ENCODE measurements at places on chromosomes 12 and 14.

DNA sequence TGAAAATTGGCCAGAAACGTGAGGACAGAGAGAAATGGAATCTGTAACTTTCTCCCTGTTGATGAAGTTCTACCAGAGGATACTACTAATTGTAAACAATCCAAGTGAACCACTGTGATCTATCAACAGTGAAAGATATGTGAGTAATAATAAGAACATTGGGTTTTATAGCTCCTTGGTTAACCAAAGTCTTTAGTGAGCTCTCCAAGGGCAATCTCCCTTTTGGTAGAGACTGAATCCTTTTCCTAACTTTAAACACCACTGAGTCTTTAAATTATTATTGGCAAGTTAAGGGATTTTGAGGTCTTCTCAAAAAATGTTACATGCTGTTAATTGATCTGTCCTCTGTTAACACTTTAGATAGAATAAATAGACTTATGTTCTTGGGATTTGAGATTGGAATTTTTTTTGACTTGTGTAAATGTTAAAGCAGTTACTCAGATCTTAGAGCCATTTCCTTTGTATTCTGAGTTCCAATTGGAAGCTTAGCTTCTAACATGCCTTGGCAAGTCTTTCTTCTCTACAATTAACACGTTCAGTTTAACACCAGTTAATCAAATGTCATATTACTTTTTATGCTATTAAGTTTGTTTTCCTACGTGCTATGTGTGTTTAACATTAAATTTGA is 338.2 kb upstream of the DDHD1 start:
- peak; percentile 90 for DNase-seq

GRCh38 chr12:12442548-12443071 is 85.7 kb downstream of the BORCS5 start:
- peak; percentile 73 for DNase-seq

DNA sequence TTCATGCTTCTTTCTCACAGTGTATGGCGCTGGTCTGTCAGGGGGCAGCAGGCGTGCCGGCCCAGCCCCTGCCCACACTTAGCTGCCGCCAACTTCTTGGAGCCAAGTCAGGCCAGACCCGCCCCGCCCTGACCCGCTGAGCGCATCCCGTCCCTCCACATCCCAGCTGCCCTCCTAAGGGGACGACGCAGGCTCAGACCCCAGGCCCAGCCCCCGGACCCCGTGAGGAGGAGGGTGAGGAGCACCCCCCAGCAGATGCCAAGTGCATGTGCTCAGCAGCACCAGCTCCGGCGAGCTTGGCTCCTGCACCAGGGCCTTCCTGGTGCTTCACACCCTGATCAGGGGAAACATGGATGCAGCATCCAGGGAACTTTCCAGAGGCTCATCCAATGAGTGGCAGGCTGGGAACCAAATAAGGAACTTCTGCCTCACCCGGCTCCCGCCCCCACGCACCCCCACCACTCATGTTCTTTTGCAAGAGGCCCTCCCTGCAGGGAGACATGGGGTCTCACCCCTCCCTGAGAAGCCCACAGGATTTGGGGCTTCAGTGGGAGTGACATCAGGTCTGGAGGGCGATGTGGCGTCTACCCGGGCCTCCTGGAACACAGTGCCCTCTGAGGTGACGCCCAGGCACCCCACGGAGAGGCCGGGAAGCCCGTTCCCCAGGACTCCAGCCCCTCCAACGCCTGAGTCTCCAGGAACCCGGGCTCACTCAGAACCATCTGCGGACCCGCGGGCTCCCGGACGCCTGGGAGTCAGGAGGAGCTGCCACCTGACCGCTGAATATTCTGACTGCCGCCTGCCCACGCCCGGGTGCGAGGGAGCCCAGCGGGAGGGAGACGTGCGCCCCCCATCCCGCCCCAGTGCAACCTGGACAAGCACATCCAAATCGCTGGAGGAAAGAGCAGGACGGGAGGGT is 70.0 kb upstream of the GALNT9 start:
- DNase-seq, result no peak

GRCh38 chr12:256225-256624 is 6.4 kb downstream of the SLC6A13 start:
- DNase-seq, result no peak

- no peak for DNase-seq
Measured at GRCh38 chr14:34347683-34348082, 114.4 kb downstream of the SPTSSA start.

DNA sequence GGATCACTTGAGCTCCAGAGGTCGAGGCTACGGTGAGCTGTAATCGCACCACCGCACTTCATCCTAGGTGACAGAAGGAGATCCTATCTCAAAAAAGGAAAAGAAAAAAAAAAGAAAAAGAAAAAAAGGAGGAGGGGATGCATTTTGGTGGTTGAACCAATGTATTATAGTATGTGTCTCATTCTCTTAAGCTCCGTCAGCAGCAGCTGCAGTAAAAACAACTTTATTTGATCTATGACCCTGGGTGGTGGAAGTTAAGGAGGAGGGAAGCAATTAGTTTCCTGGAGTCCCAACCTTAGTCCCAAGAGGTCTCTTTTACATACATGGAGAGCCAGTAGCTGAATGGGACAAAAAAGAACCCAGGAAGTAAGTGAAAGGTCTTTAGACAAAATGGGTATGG is 26.8 kb upstream of the APOF start:
- no peak for DNase-seq

- peak; percentile 3 for DNase-seq
Measured at GRCh38 chr12:129520739-129521138, 383.1 kb downstream of the TMEM132D start.
